ENCODE measurements at places on chromosomes 4 and X. TPM values are rescaled to one million over a fixed set of nuclear protein-coding genes. Genes with fewer than 3 reads are reported as not detected.

REELD1 gene
- 0.55 TPM for total RNA-seq

TBL1X gene
- 29.7 TPM for total RNA-seq

GRCh38 chr4:2363951-2364653, 54.3 kb downstream of the ZFYVE28 start:
- no peaks in the 10 kb centered on the region for H3K4me1 ChIP-seq
- no peak for DNase-seq
- H3K27me3 ChIP-seq, result peaks cover 2% of the 10 kb centered on the region
- H3K4me3 ChIP-seq, result peak overlapping the region; percentile 70
- peak overlapping the region; percentile 34 for H3K27ac ChIP-seq

- H3K36me3 ChIP-seq, result no peaks in the 10 kb centered on the region
- H3K27ac ChIP-seq, result no peak overlapping the region
- no peaks in the 10 kb centered on the region for H3K27me3 ChIP-seq
- no peak overlapping the region for H3K4me3 ChIP-seq
These were observed 8.1 kb downstream of the CSAG1 start for GRCh38 chrX:152725409-152725808.

GRCh38 chr4:117134386-117134785, 49.0 kb upstream of the TRAM1L1 start:
- no peak overlapping the region for H3K27ac ChIP-seq
- H3K27me3 ChIP-seq, result no peaks in the 10 kb centered on the region
- no peak for DNase-seq
- H3K4me1 ChIP-seq, result no peaks in the 10 kb centered on the region

DNA sequence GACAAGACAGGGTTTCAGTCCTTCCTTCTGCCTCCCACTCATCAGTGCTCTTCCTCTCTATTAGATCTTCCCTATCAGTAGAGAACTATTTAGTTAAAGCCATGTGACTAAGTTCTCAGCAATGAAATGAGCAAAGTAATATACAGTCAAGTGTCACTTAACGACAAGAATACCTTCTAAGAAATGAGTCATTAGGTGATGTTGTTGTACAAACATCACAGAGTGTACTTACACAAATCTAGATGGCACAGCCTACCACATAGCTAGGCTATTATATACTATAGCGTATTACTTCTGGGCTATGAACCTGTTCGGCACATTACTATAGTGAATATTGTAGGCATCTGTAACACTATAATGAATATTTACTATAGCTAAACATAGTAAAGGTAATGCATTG, 71.3 kb downstream of the POU4F2 start:
- H3K27ac ChIP-seq, result no peak overlapping the region
- H3K27me3 ChIP-seq, result no peaks in the 10 kb centered on the region
- H3K36me3 ChIP-seq, result no peaks in the 10 kb centered on the region
- DNase-seq, result no peak
- H3K4me1 ChIP-seq, result no peaks in the 10 kb centered on the region

DNA sequence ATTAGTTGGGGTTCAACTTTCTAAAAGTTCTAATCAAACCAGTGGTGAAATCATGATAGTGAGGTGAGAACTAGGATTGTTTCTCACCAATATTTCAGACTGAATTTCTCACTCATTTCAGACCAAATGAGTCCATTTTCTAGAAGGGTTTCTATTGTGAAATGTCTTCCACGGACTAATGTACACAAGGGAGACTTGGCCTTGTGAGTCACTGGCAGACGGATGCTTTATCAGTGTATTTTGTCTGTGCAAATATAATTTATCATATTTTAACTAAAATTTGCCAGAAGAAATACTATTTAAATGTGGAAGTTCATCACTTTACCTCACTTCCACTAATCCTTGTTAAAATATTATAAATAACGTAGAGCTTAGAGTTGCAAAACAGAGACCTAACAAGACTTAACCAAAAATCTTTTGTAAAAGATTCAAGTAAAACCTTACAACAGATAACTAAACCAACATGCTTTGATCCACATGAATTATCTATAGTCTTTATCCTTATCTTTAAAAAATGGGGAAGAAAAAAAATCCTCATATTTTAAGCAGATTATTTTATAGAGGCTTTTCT, 506.0 kb upstream of the FAM241A start:
- no peak overlapping the region for H3K4me3 ChIP-seq
- DNase-seq, result no peak
- H3K36me3 ChIP-seq, result no peaks in the 10 kb centered on the region
- no peaks in the 10 kb centered on the region for H3K27me3 ChIP-seq
- H3K4me1 ChIP-seq, result no peaks in the 10 kb centered on the region
